ENCODE measurements at places on chromosomes 5 and 9.

- DNase-seq: no peak
Measured at GRCh38 chr5:14388741-14389140, 192.9 kb upstream of the OTULINL start.

GRCh38 chr9:136913701-136914438, 27.6 kb downstream of the TRAF2 start:
- DNase-seq: no peak

DNA sequence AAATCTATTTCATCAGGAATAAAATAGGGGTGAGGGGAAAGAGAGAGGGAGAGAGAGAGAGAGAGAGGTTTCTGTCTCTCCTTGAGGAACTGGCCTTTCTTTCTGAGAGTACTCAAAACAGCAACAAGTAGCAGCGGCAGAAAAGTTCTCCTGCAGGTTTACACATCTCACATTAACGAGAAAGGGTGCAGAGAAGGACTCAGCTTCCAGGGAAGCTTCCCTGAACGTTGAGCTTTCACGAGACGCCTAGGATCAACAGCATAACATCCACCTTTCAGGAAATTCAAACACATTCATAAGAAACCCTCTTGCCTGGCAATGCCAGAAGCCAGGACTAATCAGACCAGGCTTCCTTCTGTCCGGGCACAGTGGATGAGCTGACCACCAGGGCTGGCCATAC, 162.9 kb downstream of the ZDHHC21 start:
- no peak for DNase-seq

GRCh38 chr5:50320131-50320749, 120.8 kb downstream of the EMB start:
- DNase-seq: no peak

Data from esophagus squamous epithelium (tissue), 5 donors.